ENCODE measurements at places on chromosomes 2 and 18.

DNA sequence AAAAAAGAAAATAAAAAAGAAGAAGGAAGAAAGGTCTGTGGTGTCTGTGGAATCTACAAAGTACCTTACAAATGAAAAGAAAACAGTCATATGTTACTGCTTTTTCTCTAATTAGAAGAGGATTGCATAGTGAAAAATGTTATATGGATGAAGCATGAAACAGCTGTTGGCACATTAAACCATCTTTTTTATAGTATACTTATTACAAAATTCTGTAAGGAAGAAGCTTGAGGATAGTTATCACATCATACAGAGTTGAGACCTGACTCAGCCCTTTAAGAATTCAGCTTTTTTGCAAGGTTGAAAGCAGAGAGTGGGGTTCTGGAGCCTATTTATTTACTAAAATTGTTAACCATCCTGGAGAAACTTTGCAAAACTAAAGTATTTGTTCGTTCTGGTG, 222.7 kb downstream of the PHLPP1 start:
- DNase-seq = no peak

DNA sequence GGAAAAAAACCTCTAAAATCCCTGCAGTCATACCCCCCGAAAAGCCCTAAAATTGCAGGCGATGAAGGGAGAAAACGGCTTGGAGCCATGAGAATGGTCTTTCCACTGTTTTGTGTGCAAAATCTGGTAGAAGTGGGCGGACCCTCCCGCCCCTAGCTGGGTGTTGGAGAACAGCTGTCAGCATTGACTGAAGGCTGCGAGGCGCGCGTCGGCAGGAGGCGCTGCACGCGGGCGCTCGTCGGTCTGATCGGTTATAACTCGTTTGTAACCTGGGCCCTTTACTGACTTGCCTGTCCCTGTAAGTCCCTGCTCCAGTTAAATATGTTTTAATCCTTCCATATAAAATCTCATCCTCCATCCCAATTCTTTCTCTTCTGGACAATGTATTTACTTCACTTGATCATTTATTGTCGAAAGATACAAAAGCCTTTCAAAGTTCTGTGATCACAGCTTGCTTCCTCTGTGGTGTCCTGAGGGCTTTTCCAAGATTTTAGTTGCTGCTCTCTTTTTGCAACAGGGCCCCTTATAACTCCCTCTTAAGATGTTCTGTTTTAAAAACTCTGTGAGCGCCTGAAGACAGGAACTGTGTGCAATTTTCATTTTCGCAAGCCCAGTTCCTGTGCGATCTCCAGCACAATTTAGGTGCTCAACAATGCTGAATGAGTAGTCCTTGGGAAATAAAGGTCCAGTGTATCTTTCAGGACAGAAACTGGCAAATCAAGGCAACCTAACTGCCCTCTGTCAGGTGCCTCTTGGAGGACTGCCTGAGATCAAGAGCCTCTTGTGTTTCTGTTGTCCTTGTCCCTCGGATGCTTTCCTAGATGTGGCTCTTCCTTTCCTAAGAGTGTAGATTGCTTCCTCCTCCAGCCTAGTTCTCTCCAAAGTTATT, 918 bp upstream of the HNRNPLL start:
- DNase-seq = peak; percentile 86

DNA sequence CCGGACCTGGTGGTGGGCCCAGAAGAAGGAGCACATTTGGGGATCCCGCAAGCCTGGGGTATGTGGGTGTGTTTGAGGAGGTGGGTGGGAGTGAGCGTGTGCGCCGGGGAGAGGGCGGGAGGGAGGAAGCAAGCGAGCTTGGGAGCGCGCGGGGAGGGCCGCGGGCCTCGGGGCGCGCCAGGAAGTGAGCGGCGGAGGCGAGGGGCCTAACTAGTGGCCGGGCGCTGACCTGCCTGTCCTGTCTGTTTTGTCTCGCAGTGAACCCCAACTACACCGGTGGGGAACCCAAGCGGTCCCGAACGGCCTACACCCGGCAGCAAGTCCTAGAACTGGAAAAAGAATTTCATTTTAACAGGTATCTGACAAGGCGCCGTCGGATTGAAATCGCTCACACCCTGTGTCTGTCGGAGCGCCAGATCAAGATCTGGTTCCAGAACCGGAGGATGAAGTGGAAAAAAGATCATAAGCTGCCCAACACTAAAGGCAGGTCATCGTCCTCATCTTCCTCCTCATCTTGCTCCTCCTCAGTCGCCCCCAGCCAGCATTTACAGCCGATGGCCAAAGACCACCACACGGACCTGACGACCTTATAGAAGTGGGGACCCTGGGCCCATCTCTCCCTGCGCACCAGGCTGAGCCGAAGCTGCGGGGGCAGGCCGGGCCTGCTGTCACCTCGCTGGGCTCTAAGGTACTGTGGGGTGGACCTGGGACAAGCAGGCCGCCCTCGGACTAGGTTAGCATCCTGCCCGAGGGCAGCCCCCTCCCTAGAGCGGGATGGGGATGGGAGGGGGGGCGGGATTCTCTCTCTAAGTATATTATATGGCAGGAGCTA, 1.2 kb downstream of the HOXD4 start:
- no peak for DNase-seq

DNA sequence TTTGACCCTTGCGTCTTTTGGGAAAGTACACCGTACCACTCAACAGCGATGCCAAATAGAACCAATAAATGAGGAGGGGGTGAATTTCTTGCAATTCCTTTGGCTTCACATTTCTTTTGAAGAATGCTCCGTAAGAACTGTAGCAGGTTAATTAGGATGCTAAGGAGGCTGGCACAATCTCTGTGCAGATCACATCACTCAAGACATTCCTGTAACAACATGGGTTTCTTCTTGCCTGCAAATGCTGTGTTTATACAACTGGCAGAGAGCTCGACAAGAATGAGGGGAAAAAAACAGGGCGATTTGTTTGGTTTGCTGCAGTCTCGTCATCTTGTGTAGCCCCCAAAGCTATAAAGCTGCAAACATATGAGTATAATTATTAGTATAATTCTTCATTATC, 424.8 kb upstream of the DCC start:
- no peak for DNase-seq

DNA sequence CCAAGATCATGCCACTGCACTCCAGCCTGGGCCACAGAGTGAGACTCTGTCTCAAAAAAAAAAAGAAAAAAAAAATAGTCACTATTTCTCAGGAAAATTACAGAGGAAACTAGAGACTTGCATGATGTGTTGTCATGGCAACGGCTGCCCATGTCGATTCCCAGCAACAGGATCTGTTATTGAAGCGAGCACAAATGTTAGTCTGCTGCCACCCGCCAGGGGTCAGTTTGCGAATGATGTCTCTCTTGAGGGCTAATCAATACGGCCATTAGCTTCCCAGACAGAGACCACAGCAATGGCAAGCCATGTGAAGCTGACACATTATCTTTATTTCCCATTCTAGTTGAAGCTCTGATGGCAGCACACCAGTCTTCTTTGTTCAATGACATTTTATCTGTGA, 32.4 kb upstream of the ACYP2 start:
- no peak for DNase-seq

GRCh38 chr2:219511547-219512325, 2.5 kb upstream of the ASIC4 start:
- no peak for DNase-seq

- no peak for DNase-seq
These were observed 15.6 kb upstream of the RMND5A start for GRCh38 chr2:86704459-86704971.

GRCh38 chr18:45628979-45629958, 14.0 kb downstream of the SLC14A2 start:
- no peak for DNase-seq

DNA sequence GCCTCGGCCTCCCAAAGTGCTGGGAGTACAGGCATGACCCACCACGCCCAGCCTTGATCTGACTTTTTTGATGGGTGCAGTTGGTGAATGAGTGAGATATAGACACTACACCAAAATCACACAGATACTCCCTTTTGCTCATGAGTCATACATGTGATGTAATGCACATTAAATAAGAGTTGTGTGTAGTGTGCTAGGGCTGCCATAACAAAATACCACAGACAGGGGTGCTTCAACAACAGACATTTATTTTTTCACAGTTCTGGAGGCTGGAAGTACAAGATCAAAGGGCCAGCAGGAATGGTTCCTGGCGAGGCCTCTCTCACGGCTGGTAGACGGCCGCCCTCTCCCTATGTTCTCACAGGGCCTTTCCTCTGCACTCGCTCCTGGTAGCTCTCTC, 46.6 kb downstream of the GBX2 start:
- no peak for DNase-seq

- no peak for DNase-seq
These were observed 54.8 kb upstream of the ASB18 start for GRCh38 chr2:236319036-236319435.

- no peak for DNase-seq
These were observed 175.1 kb downstream of the ZFP36L2 start for GRCh38 chr2:43051338-43051737.

GRCh38 chr2:238260883-238261282, 21.0 kb upstream of the HES6 start:
- no peak for DNase-seq

GRCh38 chr2:226794751-226795171, 4.9 kb downstream of the IRS1 start:
- DNase-seq = peak; percentile 25

DNA sequence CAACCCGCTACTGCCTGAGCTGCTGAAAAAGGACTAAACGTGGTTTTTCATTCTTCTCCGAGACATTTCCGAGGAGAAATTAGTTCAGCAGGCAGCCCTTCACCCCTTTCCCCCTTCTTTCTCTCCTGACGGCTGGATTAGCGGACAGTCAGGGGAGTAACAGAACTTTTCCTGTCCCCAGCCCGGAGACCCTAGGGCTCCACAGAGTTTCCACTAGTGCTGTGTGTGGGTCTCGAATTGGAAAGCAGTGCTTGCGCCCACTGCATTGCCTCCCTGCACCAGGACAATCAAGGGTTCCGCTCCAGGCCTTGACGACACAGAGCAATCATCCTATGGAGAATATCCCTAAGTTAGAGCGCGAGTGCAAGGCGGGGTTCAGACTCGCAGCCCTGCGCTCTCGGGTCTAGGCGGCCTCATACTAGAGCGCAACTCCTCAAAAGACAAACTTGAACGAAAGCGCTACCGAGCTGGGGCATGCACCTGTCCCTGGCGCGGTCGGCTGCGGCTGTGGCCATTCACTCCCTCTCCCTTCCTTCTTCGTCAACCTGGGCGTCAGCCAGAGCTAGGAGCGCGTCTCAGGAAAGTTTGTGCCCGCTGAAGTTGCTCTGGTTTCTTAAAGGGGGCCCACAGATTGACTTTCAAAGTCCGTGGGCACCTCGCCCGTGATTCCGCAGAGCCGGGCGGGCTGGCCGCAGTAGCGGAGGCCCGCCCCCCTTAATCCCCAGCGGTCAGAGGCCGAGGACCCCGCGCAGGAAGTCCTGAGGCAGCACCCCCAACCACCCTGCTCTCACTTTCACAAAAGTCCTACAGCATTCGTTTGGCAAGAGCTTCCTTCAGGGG, 801 bp downstream of the OSR1 start:
- DNase-seq = no peak

- DNase-seq = no peak
These were observed 20.3 kb downstream of the MTERF4 start for GRCh38 chr2:241081643-241082340.

- no peak for DNase-seq
These were observed 113.9 kb downstream of the COPS8 start for GRCh38 chr2:237199577-237199976.

DNA sequence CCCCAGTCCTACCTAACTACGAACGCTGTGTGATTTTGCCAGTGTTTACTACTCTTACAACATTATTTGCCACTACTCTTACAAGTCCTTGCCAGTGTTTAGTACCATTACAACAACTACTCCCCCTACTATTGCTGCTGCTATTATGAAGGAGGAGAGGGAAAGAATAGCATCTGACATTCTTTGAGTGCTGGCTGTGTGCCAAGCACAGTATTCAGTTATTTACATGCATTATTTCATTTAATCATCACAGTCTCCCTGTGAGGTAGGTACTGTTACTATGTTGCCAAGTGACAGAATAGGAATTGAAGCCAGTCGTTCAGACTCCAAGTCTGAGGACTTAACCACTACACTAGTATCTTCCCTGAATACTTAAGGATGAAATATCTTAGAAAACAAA, 185.9 kb upstream of the FOSL2 start:
- peak; percentile 67 for DNase-seq

DNA sequence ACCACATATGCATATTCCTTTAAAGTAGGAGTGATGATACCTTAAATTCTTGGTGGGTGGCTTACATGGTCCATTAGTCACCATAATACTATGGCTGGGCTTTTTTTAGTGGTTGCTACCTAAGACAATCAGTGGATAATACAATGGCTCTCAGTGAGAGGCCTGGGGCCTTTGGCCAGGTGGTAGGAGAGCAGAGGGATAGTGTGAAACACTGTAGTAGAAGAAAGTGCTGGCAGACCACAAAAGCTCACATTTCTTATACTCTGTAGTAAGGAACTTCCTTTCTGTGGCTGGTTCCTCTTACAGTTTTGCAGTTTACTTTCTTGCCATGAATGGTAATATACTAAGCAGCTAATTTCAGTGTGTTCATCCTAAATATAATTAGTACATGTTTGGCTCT, 583.5 kb downstream of the XIRP2 start:
- no peak for DNase-seq

- no peak for DNase-seq
These were observed 746.3 kb upstream of the RAB6C start for GRCh38 chr2:129233166-129233565.

GRCh38 chr2:102704531-102704930, 57.3 kb upstream of the TMEM182 start:
- no peak for DNase-seq

DNA sequence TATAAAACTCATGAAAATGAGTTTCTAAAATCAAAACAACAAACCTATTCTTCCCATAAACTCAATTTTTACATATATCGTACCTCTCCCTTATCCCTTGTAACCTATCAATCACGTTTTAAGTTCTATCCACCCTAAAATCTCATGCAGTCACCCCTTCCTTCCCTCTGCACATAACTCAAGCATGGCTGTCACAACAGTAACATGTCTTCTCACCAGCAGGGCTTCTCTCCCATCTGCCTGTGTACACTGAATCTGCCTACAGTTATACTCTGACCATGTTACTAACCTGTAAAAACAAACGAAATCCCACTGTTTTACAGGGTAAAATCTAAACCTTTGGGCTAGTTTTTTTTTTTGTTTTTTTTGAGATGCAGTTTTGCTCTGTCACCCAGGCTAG, 68.2 kb downstream of the MAP4K3 start:
- no peak for DNase-seq

- no peak for DNase-seq
These were observed 44.0 kb upstream of the LAPTM4A start for GRCh38 chr2:20095469-20095868.

GRCh38 chr2:154238252-154238651, 366.5 kb downstream of the GALNT13 start:
- no peak for DNase-seq

GRCh38 chr2:159138642-159139182, 147.8 kb downstream of the WDSUB1 start:
- DNase-seq = no peak
